ENCODE measurements at places on chromosomes 11 and 22. TPM values are rescaled to one million over a fixed set of nuclear protein-coding genes. Genes with fewer than 3 reads are reported as not detected.

GRCh38 chr22:41699264-41700107 is at the start of gene MEI1:
Gene MEI1, plus strand, starts transcription at chr22:41699503. Its CDS starts 36 bp downstream, at chr22:41699539.
- peaks cover 4% of the 10 kb centered on the region for H3K4me1 ChIP-seq
- no peak within 1 kb of the TSS for H3K4me3 ChIP-seq
- no peaks in the 10 kb centered on the region for H3K27me3 ChIP-seq
- no peak within 1 kb of the TSS for H3K27ac ChIP-seq
- no peaks in the 10 kb centered on the region for H3K36me3 ChIP-seq

- peak overlapping the region; percentile 45 for H3K27ac ChIP-seq
- no peak for DNase-seq
- no peaks in the 10 kb centered on the region for H3K4me1 ChIP-seq
- H3K27me3 ChIP-seq: no peaks in the 10 kb centered on the region
Observed at GRCh38 chr11:28383456-28383855, 275.3 kb downstream of the METTL15 start.

GRCh38 chr11:4654635-4655369 is 11.0 kb downstream of the OR51E1 start:
- no peak overlapping the region for H3K4me3 ChIP-seq
- DNase-seq: no peak
- peaks cover 15% of the 10 kb centered on the region for H3K27me3 ChIP-seq
- H3K27ac ChIP-seq: no peak overlapping the region
- no peaks in the 10 kb centered on the region for H3K4me1 ChIP-seq

DNA sequence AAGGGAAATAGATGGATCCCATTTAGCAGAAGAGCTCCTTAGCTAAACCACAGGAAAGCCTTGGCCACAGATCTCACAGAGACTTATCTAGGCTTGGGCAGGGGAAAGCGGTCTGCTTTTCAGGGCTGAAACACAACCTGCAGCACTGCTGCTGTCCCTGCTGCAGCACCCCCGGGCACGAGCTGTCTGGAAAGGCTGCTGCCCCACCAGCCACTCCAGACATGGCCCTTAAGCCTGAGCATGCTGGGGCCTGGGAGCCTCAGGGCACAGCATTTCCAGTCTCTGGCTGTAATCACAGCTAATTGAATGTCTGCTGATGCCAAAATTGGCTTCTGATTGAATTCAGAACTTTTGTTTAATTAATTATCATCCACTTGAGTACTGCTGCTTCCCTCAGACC is 115.0 kb downstream of the TMPRSS5 start:
- peaks cover 23% of the 10 kb centered on the region for H3K4me1 ChIP-seq
- H3K36me3 ChIP-seq: no peaks in the 10 kb centered on the region
- H3K27me3 ChIP-seq: no peaks in the 10 kb centered on the region
- peak overlapping the region; percentile 99 for H3K27ac ChIP-seq
- DNase-seq: peak; percentile 82
- H3K4me3 ChIP-seq: no peak overlapping the region

DNA sequence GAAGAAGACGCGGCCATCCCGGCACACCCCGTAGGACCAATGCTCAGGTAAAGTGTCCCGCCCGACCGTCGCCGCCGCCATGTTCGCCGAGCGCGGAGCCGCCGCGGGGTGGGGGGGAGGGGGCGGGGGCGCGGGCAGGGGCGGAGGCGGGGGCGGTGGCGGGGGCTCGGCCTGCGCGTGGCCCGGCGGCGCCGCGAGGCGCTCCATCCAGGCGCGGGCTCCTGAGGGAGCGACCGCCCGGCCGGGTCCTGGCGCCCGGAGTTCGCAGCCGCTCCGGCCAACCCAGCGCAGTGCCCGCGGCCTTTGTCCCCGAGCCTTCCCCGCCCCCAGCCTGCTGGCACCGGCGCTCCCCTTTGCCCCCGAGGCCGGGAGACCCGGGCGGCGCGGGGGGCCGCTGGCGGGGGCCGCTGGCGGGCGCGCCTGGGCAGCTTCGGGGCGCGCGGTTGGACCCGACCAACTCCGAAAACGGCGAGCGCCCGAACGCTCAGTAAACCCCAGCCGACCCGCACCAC is at the start of gene PLEKHA7:
Gene PLEKHA7, minus strand, starts transcription at position 94 of the 512 bp plus-strand sequence. Its CDS starts 13 bp downstream, at position 81.
- no peaks in the 10 kb centered on the region for H3K36me3 ChIP-seq
- H3K4me1 ChIP-seq: peaks cover 3% of the 10 kb centered on the region
- peak; percentile 85 for DNase-seq
- H3K4me3 ChIP-seq: peak within 1 kb of the TSS; percentile 55

GRCh38 chr11:10520562-10520961 is 20.4 kb downstream of the RNF141 start:
- no peak for DNase-seq
- H3K27ac ChIP-seq: no peak overlapping the region
- H3K27me3 ChIP-seq: no peaks in the 10 kb centered on the region
- H3K4me3 ChIP-seq: no peak overlapping the region
- H3K36me3 ChIP-seq: peaks cover 80% of the 10 kb centered on the region

GRCh38 chr11:46057489-46057888 is 63.8 kb downstream of the PHF21A start:
- peaks cover 16% of the 10 kb centered on the region for H3K36me3 ChIP-seq
- no peaks in the 10 kb centered on the region for H3K4me1 ChIP-seq
- no peaks in the 10 kb centered on the region for H3K27me3 ChIP-seq

- DNase-seq: peak; percentile 66
- no peaks in the 10 kb centered on the region for H3K27me3 ChIP-seq
- H3K36me3 ChIP-seq: peaks cover 7% of the 10 kb centered on the region
- peak overlapping the region; percentile 92 for H3K27ac ChIP-seq
- no peak overlapping the region for H3K4me3 ChIP-seq
Observed at GRCh38 chr11:118744046-118744445, 46.9 kb downstream of the DDX6 start.

DNA sequence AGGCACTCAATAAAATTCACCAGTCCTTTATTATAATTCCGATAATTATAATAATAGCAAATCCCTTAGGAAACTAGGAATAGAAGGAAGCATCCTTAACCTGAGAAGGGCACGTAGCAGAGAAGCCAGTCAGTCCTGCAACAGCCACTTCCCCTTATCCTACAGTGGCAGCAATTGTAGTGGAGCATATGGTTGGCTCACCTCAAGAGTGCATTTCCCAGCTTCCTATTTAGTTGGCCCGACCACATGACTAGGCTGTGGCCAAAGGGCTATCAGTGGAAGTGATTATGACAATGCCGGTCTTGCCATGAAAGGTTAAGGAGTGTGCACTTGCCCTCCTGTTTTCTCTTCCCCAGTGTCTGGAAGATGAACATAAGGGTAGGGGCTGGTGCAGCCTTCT is 27.0 kb downstream of the TESMIN start:
- H3K4me1 ChIP-seq: no peaks in the 10 kb centered on the region
- H3K27ac ChIP-seq: no peak overlapping the region
- no peaks in the 10 kb centered on the region for H3K27me3 ChIP-seq
- DNase-seq: no peak

GRCh38 chr11:27451244-27451965 is 21.2 kb downstream of the LGR4 start:
- H3K27me3 ChIP-seq: no peaks in the 10 kb centered on the region
- DNase-seq: no peak
- H3K36me3 ChIP-seq: no peaks in the 10 kb centered on the region
- peaks cover 2% of the 10 kb centered on the region for H3K4me1 ChIP-seq
- H3K4me3 ChIP-seq: no peak overlapping the region

DNA sequence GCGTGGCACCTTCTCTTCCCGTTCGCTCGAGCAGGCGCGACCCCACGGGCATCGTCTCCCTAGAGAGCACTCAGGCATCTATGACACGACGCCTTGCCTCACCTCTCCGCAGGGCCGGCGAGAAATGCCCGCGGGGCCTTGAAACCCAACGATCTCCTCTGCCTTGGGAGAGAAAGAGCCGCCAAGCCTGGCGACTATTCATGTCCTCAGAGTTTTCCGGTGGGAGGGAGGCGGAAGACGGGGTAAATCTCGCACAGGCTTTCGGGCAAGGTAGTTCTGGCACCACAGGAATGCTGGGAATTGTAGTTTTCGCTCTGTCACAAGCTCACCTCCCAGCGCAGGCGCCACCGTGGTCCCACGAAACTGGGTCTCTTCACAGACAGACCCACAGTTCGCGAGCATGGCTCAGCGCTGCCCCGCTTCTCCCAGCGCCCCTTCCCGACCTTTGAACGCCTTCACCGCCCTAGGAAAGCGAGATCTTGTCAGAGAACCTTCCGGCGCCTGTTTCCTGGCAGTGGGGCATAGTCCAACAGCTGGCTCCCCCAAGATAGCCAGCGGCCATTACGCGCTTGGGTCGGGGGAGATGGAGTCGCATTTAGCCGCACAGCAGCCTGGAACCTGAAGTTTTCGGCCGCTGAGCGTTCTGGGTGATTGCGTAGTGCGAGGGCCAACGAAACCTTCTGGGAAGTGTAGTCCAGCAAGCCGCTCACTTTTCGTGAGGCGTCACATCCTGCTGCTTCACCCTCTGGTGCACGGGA is at the start of gene CCDC90B:
Gene CCDC90B, minus strand, starts transcription at position 597 of the 758 bp plus-strand sequence. Its CDS starts 395 bp downstream, at position 202.
- peaks cover 22% of the 10 kb centered on the region for H3K4me1 ChIP-seq
- H3K27ac ChIP-seq: peak within 1 kb of the TSS; percentile 98
- peaks cover 8% of the 10 kb centered on the region for H3K36me3 ChIP-seq
- peak; percentile 89 for DNase-seq
- H3K27me3 ChIP-seq: no peaks in the 10 kb centered on the region

DNA sequence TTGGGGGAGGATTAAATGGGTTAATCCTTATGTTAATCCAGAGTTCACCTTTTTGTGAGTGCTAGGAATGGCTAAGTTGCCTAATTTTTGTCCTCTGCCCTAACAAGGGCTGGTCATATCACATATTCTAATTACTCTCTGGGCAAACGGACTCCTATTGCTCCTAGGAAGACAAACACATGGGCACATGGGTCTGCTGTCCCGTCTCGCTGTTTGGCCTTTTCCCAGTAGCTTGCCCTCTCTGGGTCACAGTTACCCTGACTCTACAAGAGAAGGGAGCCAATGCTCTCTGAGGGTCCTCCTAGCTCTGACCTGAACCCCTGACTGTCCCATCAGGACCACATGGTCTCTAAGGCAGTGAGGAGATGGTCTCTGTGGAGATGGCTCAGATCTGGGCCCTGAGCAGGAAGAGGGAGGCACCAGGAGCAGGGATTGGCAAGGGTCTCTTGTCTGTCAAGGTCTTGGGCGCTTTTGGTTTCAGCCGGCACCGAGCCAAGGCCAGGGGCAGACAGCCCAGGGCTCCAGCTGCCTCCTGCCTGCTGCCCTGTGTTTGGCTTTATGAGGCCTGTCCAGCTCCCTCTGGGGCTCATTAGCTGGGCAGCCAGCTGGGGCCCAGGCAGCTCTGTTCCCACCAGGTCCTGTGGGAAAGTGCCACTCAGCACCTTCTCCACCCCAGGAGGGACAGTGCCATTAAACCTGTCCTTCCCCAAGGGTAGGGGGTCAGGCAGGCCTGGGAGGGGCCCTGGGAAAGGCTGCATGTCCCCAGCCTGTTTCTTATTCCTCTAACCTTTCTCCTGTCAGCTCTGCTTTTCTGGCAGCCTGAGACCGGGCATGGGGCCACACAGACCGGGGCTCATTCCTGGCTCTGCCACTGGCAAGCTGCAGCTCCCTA is 559.9 kb downstream of the MN1 start:
- peaks cover 38% of the 10 kb centered on the region for H3K4me1 ChIP-seq
- peak overlapping the region; percentile 70 for H3K27ac ChIP-seq
- H3K27me3 ChIP-seq: no peaks in the 10 kb centered on the region
- H3K4me3 ChIP-seq: no peak overlapping the region

DNA sequence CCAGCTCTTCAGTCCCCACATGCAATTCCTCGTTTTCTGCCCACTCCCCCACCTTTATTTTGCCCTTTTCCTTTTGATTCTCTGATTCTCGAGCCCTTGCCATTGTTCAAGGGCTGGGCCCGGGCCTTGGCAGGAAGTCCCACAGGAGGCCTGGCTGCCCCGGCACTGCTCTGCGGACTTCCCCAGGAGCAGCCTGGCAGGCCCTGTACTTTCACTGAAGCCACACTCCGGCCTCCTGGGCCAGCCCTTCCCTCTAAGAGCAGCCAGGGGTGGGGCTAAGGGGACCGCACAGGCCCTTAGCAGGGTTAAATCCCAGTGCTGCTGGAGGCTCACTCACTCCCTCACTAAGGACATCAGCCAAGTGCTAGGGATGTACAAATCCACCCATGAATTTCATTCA is 4.1 kb downstream of the LRRC32 start:
- H3K4me3 ChIP-seq: no peak overlapping the region
- no peaks in the 10 kb centered on the region for H3K36me3 ChIP-seq
- no peaks in the 10 kb centered on the region for H3K4me1 ChIP-seq
- no peaks in the 10 kb centered on the region for H3K27me3 ChIP-seq
- DNase-seq: no peak
- no peak overlapping the region for H3K27ac ChIP-seq

DNA sequence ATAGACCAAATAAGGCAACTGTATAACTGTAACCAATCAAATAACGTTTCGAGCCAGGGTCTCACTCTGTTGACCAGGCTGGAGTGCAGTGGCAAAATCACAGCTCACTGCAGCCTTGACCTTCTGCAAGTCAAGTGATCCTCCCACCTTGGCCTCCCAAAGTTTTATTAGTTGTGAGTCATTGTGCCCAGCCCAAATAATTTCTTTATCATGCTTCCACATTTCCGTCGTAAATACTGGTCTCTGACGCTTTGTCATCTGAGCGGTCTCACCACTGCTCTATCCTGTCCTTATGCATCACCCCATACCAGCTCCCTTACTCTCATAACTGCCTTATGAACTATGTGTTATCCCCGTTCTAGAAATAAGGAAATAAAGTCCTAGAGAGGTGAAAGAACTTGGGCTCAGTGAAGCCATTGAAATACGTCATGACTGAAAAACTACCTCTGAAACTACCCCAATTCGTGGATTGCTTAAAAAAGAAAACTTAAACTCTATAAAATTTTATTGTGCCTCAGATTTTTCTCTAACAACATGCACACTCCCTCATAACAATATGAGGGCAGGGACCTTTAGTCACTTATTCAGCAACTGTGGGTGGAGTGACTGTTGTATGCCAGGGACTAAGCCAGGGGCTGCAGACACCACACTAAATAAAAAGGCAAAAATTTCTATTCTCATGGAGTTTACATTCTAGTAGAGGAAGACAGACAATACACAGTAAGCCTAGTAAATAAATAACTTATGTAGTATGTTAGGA is 15.8 kb upstream of the RTN4RL2 start:
- no peaks in the 10 kb centered on the region for H3K4me1 ChIP-seq
- no peak for DNase-seq
- H3K36me3 ChIP-seq: no peaks in the 10 kb centered on the region

GRCh38 chr22:28977481-28977971 is 84.1 kb downstream of the C22orf31 start:
- H3K36me3 ChIP-seq: no peaks in the 10 kb centered on the region
- no peaks in the 10 kb centered on the region for H3K27me3 ChIP-seq
- H3K4me3 ChIP-seq: no peak overlapping the region
- no peak overlapping the region for H3K27ac ChIP-seq
- DNase-seq: no peak

GRCh38 chr11:103013421-103013820 is 57.9 kb upstream of the MMP13 start:
- H3K4me1 ChIP-seq: no peaks in the 10 kb centered on the region
- H3K27ac ChIP-seq: no peak overlapping the region
- no peaks in the 10 kb centered on the region for H3K27me3 ChIP-seq
- DNase-seq: no peak
- no peaks in the 10 kb centered on the region for H3K36me3 ChIP-seq

NTM gene
- polyA plus RNA-seq: 20.0 TPM

SCT gene
- not detected for polyA plus RNA-seq

TENM4 gene
- 6.0 TPM for polyA plus RNA-seq

PARVG gene
- polyA plus RNA-seq: 0.05 TPM

DEUP1 gene
- polyA plus RNA-seq: not detected

MS4A7 gene
- not detected for polyA plus RNA-seq

SHANK2 gene
- 0.03 TPM for polyA plus RNA-seq

BAIAP2L2 gene
- 0.13 TPM for polyA plus RNA-seq

OR2AG1 gene
- not detected for polyA plus RNA-seq

FERMT3 gene
- polyA plus RNA-seq: 1.2 TPM

KCNK4 gene
- 0.16 TPM for polyA plus RNA-seq

ARHGAP8 gene
- 0.05 TPM for polyA plus RNA-seq

FZD4 gene
- 0.93 TPM for polyA plus RNA-seq

C11orf97 gene
- not detected for polyA plus RNA-seq

All from SK-N-SH (cell line).